ENCODE measurements at places on chromosomes 13 and 19.
A peak's percentile ranks its signal among the peaks of the same experiment; 100 is the strongest.

GRCh38 chr13:62482351-62482750, 1066.7 kb upstream of the PCDH20 start:
- no peak for DNase-seq

DNA sequence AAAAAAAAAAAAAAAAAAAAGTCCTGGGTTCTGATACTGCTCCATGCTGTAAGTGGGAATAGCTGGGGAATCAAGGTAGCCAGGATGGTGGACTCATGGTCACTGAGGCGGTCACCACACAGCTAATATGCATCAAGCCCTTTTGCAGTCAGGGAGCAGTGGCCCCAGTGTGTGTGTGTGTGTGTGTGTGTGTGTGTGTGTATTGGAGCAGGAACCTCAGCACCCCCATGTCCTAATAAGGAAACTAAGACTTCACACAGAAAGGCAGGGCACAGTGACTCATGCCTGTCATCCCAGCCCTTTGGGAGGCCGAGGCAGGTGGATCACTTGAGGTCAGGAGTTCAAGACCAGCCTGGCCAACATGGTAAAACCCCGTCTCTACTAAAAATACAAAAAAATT, 12.0 kb downstream of the B3GNT3 start:
- DNase-seq, result no peak

- no peak for DNase-seq
Measured at GRCh38 chr13:110524541-110525257, 36.8 kb downstream of the RAB20 start.

DNA sequence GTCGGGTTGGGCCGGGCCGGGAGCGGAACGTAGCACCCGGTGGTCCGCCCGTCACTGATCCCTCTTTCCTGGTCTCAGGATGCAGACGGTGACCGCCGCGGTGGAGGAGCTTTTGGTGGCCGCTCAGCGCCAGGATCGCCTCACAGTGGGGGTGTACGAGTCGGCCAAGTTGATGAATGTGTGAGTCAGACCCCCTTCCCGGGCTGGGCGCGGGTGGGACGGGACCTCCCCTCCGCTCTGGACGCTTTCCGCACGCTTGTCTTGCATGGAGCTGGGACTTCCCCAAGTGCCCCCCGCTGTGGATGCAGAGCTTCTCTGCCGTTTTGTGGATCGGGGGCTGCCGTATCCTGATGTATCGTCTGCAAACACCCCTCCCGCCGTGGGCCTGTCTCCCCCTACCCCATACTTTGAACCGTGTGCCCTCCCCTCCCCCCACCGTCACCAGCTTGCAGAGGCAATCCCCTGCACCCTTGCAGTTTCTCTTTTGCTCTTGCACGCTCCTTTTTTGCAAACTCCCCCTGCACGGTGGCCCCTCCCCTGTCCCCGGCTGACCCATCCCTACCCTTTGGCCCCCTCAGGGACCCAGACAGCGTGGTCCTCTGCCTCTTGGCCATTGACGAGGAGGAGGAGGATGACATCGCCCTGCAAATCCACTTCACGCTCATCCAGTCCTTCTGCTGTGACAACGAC, 669 bp downstream of the GADD45B start:
- DNase-seq, result no peak

DNA sequence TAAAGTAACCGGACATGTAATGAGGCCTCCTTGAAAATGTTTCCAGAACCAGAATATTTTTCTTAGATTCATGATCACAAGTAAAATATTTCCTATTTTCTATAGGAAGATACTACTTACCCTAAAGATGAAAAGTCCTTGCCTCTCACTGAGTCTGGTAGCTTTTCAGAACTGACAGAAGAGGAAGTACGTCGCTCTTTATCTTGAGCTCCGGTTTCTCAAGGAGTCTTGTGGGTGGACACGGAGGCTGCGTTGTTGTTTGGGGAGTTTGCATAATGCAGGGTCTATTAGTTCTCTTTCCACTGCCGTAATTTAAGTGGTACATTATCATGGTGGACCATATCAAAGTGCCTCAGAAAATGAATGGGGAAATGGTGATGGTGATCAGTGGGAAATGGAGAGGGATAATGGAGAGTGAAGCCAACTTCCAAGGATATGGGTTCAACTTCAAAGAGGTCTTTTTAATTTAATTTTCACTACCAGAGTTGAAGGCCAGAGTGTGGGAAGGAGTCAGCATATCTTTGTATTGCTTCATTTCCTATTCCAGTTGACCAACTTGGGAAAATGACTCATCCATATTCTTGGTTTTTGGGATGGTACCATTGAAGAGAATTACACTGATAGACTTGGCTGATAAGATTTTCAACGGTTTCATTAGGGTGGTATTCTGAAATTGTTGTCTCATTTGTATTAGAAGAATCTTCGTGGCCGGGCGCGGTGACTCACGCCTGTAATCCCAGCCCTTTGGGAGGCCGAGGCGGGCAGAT, 23.4 kb downstream of the MBD3L2B start:
- no peak for DNase-seq

DNA sequence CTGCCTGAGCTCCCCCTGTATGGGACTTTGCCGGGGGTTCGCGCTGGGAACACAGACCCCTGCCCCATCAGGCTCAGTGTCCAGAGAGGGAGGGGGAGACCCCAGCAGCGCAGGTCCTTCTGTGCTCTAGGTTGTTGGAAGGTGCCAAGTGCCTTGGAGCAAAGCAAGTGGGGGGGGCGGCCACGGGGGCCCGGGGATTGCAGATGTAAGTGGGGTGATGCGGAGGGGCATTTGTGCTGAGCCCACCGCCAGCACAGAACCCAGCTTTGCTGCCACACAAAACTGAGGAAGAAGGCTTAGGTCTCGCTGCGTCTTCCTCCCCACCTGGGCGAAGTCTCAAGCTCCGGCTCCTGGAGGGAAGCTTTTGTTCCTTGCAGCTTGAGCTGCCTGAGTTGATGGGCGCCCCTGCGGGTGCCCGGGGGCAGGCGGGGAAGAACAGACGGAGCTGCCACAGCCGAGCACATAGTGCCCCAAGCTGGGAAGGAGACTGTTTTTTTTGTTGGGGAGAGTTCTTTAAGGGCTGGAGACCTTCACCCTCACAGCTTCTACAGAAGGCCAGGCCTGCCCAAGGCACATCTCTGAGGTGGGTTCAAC, 1.5 kb upstream of the NTN5 start:
- DNase-seq, result no peak

DNA sequence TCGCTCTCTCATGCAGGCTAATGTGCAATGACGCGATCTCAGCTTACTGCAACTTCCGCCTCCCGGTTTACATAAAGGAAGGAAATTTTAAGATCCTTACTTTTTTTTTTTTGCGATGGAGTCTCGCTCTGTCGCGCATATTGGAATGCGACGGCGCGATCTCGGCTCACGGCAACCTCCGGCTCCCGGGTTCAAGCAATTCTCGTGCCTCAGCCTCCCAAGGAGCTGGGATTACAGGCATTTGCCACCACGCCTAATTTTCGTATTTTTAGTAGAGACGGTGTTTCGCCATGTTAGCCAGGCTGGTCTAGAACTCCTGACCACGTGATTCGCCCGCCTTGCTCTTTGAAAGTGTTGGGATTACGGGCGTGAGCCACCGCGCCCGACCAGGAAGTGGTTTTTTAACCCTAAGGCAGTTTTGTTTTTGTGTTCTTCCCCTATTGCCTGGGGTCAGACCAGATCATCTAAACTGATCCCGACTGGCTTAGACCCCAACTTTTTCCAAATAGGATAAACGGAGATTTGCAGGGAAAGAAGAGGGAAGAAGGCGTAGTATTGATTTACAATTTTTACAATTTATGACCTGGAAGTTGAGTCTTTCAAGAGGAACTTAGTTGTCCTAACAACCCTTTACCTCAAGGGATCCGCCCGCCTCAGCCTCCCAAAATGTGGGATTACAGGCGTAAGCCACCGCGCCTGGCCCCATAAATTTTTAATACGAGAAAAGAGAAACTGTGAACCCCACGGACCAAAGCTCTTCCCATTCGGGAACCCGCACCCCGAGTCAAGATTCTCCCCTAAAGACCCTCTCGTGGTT, 142.0 kb downstream of the ZNF737 start:
- no peak for DNase-seq

- DNase-seq, result peak; percentile 45
Measured at GRCh38 chr19:19064098-19064722, 416 bp downstream of the SLC25A42 start.

GRCh38 chr13:98447881-98448641, 128.8 kb downstream of the STK24 start:
- DNase-seq, result no peak

DNA sequence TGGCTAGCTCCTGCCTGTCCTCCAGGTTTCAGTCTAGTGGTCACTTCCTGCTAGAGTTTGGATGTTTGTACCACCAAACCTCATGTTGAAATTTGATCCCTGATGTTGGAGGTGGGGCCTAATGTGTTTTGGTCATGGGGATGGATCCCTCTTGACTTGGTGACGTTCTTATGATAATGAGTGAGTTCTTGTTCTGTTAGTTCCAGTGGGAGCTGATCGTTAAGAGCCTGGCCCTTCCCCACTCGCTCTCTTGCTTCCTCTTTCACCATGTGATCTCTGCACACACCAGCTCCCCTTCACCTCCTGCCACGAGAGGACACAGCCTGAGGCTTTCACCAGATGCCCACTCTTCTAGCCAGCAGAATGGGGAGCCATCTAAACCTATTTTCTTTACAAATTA, 86.8 kb upstream of the SCEL start:
- DNase-seq, result no peak

DNA sequence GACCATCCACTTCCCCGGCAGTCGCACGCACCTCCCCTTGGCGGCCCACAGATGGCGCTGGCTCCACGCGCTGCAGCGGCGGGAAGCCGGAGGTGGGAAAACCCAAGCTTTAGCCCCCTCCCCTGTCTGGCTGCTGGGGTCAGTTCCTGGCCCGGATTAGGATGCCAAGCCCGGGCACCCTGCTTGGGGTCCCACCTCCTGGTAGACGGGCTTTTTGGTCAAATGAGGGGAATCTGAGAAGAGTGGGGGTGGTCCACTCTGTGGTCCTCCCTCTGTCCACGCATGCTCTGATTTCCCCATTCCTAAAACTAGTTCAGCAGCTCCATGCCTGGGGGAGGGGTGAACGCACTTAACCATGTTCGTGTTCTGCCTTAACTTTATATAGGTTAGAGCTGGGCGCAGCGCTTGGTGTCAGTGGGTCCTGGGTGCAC, 8.1 kb upstream of the ADGRE2 start:
- no peak for DNase-seq

GRCh38 chr19:18173572-18174288, at the start of gene IFI30:
IFI30 (plus strand) TSS chr19:18173813; CDS start chr19:18173842, 29 bp downstream.
- peak; percentile 55 for DNase-seq

DNA sequence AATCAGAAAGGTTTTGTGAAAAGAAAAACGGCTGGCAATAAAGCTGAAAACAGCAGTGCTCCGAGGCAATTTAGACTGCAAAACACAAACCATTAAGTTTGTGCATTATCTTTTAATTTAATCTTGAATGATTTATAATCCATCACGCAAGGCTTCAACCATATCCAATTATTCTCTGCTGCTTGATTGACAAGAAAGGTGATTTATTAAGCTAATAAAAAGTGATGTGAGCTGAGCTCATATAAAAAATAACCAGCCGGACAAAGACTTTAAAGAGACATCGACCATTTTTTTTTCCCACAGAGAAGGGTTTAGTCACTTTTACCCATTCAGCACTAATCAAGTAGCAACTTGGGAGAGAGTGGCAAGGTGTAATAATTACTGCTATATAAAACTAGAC, 33.6 kb downstream of the TSHZ3 start:
- DNase-seq, result no peak

DNA sequence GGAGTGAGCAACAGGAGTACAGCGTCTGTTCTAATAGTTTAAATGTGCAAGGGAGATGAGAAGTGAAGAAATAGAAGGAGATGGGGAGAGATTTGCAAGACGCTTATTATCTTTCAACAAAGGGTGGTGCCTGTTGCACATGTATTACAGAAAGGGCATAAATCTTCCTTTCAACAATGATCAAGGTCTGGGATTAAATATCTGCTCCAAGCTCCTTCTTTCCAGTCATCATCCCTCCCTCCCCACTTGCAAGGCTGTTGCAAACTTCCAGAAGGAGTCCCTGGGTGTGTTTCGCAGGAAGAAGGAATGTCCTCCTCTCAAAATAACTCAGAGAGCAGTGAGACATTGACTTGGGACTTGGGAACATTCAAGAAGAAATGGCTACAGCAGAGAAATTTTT, 63.5 kb upstream of the MYCBP2 start:
- DNase-seq, result no peak

- no peak for DNase-seq
Measured at GRCh38 chr19:3100331-3100730, 6.2 kb downstream of the GNA11 start.

GRCh38 chr13:111877906-111878305, 189.0 kb upstream of the SOX1 start:
- DNase-seq, result no peak

GRCh38 chr19:6412447-6413091, 12.0 kb downstream of the KHSRP start:
- no peak for DNase-seq

DNA sequence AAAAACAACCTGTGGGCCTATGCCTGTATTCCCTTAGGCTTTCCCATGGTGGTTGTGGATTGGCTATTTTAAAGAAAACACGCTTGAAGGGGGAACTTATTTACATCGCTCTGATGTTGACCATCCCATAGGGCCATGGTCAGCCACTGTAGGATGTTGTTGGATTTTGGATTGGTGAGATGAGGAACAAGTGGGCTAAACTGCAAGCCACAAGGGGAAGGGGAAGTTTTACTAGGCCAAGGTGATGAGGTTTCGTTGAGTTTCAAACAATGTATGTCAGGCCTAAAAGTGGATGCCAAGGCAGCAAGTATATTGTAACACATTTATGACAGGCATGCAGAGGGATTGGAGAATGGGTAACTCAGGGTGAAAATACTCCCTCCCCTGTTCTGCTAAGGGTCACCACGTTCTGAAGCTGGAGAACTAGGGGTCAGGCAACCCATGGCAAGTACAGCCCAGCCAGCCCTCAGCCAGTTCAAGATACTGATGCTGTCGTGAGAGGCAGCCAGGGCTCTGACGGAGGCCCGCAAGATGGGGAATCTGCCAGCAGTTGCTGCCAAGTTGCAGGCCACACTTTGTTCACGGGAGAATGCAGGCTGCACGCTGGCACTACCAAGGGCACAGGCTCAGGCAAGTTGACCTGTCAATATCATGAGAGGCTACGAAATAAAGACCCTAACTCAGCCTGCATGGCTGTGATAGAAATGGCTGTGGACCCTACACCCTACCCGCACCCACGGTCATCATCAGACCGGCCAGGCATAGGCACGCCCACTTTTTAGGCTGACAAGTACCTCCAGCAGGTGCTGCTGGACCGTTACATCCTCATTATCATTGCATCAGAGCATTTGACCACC, 11.1 kb downstream of the IRGC start:
- DNase-seq, result no peak

DNA sequence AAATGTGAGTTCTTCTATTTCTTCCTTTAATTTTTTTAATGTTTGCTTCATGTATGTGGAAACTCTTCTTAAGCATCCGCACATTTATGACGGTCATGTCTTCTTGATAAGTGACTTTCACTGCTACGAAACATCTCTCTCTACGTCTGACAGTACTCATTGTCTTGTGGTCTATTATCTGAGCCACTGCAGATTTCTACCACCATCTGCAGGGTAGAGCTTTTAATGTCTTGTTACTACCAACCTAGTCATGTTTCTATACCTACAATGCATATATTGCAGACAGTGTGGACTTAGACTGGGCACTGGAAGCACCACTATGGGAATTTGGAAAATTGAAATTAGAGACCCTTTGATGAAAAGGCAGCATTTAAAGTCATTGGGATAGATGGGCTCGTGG, 75.4 kb upstream of the ARHGEF7 start:
- no peak for DNase-seq

- DNase-seq, result peak; percentile 9
Measured at GRCh38 chr13:74132776-74133656, 1.2 kb downstream of the KLF12 start.

All from esophagus squamous epithelium (tissue), 5 donors.